Naive thymus-derived CD4-positive, alpha-beta T cell (primary cell): ENCODE measurements at places on chromosomes 7 and 10.

GRCh38 chr10:118692872-118693271 lies 61.9 kb downstream of the CACUL1 start:
- no peak for DNase-seq

DNA sequence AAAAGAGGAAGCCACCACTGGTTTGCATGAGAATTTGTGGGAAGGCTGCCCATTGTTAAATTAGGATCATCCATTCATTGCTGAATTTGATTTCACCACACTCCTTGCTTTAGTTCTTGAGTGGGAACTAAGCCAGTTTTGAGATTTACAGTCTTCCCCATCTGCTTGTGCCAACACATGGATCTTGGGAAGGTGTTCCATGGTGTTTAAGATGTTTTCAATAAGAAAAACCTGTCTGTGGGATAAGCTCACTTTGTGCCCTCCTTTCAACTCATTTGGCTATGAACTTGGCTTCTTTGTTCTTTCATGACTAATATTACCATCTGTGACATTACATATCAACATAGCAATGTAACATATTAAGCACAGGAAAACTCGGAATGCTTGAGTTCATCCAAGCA lies 73.2 kb downstream of the INHBA start:
- DNase-seq = no peak

DNA sequence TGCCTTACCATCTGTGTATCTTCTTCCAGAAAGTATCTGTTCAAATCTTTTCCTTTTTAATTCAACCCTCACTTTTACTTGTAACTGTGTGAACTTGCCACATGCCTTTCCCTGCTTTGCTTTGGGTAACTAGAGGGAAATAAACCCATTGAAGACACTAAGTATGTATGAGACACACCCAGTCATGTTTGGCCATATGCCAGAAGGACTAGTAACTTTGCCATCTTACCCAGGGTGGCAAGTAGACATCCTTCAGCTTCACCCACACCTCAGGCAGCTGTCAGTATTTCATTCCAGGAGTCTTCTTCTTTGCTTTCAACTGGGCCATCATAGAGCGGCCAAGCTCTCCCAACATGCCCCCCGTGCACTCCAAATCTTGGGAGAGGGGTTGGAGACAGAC lies 323.1 kb downstream of the TNS3 start:
- DNase-seq = no peak

- DNase-seq = no peak
Observed at GRCh38 chr7:36617408-36617807, 106.9 kb downstream of the AOAH start.

DNA sequence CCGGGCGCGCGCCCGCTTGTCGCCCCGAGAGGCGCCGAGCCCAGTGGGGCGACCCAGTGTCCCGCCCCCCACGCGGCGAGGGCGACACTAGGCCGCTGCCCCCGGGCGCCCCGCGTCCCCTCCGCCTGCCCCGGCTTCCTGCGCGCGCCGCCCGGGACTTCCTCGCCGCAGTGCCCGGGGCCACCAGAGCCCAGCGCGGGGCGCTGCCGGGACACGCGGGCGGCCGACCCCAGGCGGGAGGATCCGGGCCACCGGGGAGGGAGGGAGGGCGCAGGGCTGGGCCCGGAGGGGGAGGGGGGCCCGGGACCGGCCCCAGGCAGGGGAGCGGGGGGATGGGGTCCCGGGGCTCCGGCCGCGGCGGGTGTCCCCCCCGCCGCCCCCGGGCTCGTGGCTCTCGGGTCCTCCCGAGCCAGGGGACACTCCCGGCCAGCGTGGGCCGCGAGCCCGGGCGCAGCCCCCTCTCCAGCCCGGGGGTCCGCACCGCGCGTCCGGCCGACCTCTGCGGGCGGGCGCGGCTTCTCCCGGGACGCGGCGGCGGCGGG lies 435 bp upstream of the PWWP2B start:
- peak; percentile 70 for DNase-seq

GRCh38 chr7:138854115-138854645 lies 56.2 kb upstream of the ATP6V0A4 start:
- DNase-seq = no peak

- no peak for DNase-seq
Observed at GRCh38 chr10:6215241-6215640, 12.5 kb downstream of the PFKFB3 start.

DNA sequence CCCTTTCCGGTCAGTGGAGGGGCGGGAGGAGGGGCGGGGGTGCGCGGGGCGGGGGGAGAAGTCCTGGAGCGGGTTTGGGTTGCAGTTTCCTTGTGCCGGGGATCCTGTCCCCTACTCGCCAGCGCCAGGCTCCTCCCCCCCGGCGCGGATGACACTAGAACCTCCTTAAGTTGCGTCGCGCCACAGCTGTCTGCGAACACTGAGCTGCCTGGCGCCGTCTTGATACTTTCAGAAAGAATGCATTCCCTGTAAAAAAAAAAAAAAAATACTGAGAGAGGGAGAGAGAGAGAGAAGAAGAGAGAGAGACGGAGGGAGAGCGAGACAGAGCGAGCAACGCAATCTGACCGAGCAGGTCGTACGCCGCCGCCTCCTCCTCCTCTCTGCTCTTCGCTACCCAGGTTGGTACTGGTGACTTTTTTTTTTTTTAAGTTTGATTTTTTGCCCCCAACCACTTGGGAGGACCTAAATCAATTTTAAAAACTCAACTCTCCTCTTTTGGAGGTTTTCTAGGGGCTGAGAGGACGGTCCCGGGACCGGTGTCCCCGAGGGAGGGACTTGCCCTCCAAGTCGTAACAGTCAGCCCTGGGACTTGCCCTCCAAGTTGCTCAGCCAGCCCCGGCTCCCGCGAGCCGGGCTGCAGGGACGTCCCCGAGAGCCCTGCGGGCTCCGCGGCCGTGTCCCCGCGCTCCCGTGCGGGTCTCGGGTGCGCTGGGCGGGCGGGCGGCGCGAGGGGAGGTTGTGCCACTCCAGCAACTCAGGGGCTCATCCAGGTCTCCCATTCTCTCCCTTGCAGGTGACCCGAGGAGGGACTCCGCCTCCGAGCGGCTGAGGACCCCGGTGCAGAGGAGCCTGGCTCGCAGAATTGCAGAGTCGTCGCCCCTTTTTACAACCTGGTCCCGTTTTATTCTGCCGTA lies at the start of gene GATA3:
GATA3 (plus strand) TSS at position 195 of the 914 bp plus-strand sequence. CDS start 968 bp downstream, outside the sequence.
- DNase-seq = peak; percentile 74

DNA sequence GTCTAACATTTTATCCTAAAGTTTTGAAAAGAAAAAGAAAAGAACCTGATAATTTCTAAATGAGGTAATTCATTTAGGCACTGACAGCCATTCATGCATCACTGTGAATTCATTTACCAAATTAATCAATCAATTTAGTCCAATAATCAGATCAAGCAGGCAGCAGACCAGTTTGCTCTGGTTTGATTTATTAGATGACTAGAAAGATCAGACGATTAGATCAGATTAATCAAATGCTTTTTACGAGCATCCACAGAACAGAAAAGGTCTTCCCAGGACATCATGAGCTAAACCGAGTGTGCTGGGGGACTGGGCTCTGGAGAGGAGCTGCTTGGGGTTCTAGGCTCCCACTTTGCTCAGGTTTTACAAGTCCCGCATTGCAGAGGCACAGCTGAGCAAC lies 226.5 kb upstream of the MYO3A start:
- DNase-seq = no peak

DNA sequence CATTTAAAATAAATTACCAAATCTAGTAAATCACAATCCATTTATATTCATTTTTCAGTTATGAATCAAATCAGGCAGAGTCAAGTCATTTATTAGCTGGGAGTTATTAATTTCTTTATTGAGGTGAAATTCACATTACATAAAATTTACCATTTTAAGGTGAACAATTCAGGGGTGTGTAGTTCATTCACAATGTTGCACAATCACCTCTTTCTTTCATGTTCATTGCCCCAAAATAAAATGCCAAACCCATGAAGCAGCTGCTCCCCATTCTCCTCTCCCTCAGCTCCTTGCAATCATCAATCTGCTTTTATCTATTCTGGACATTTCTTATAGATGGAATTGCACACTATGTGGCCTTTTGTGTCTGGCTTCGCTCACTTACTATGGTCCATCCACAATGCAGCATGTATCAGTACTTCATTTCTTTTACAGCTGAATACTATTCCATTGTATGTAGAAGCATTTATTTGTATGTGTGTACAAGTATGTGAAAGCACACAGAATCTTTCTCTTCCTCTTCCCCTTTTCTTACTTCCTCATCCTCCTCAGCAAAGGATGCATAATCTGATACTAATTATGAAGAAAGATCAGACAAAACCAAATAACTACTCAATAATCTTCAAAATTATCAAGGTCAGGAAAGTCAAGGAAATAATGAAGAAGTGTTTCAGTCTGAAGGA lies 60.6 kb downstream of the LMBR1 start:
- no peak for DNase-seq

DNA sequence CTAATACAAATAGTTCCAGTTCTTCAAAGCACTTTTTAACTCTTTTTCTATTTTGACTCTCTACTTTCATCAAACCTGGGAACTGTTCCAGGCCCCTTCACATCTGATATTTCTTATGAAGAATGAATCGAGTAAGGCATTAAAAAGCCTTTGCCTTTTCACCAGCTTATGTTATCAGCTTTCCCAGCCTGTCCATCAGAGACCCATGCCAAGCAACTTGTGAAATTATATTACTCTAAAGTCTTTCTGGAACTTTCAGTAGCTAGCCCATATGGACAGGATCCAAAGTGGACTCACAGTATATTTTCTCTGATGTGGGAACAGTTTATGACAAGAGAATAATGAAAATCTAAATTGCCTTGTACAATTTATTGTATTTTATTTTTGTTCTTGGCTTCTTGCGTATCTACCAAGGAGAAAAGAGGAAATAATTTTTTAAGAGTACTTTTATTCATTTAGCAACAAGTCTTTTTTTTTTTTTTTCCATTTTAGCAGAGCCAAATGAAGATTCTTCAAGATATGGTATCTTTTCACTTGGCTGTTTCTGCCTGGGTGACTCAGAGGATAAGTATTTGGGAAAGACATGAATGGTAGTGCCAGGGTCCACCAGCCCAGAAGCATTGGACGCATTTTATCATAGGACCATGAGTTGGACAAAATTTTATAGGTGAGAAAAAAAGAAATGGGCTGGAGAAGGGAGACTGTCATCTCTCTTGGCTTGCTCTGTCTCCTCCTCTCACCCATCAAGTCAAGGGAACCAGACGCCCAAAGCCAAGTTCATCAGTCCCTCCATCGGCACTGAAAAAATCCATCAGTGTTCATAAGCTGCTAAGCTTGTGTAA lies 195.8 kb upstream of the NEBL start:
- DNase-seq = no peak

DNA sequence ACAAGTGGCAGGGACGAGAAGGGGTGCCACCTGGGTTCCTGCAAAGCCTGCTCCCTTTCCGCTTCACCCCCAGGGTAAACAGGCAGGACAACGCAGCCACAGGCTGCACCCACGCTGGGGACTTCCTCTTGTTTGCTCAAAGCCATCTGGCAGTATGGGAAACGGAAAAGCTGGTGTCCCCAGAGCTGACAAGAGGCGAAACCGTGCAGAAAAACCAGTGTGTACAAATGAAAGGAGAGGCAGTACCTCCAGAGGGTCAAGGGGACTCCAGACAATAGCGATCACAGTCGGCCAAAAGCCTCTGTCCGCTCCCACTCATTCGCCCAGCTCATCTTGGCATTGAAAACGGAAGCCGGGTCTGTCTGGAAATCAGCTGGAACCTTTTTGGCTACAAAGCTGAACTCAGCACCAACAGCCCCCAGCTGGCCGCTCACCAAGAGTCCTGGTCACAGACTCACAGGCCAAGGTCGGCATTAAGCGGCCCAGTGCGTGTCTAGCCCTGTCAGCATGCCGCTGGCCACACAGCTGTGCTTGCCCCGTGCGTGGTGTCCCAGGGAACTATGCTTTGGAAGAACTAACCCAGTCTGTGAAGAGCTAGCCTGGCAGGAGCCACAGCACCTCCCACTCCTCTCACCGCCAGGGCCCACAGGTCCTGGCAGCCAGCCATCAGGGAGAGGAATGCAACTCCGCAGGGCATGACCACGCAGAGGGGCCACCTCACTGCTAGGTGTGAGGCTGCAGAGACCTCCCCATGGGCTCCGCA lies 10.4 kb downstream of the TNS3 start:
- DNase-seq = no peak

DNA sequence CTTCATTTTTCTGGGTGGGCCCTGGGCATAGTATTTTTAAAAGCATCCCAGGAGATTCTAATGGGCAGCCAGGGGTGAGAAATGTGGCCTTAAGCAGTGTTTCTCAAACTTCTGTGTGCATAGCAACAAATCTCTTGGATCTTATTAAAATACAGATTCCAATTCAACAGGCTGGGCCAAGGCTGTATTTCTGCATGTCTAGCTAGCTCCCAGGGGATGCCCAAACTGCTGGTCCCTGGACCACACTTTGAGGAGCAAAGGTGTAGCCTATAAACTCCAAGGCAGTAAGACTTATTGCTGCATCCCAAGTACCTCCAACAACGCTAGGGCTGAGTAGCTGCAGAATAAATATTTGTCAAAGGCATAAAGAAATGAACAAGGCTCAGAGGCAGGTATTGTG lies 292.9 kb upstream of the ZMIZ1 start:
- no peak for DNase-seq

- DNase-seq = no peak
Observed at GRCh38 chr7:122688400-122688998, 10.4 kb downstream of the RNF133 start.

- no peak for DNase-seq
Observed at GRCh38 chr7:155342313-155342712, 44.6 kb downstream of the INSIG1 start.

DNA sequence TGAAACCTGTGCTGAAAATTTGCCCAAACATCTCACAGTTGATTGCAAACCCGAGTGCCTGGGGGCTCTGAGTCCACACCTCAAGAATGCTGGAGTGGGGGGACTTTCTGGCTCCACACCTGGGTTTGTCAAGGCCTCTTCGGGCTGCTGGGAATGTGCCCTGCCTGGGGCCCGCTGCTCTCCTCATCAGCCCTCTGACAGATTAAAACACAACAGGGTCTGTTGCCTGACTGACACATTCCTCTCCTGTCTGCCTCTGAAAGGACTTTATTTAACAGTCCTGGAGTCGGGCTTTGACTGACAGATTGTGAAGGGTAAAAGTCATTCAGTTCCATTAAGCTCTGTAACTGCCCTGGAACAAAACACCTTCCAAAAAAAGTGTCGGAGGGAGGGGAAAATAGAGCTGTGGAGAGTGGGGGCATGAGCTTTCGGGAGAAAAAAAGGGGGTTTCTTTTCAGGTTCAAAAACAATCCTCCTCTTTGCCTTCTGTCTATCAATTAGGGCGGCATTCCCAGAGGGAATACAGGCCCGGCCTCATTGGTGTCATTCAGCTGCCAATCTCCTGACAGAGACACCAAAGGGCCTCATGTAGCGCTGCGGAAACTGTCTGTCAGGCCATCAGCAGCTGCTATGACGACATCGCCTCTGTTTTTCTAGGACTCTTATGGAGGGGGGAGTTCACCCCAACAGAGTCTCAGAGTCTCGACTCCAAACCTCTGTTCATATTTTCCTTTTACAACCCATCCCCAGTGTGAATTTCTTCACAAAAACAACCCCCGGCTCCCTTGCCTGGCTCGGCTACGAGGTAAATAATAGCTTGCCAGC lies 398.8 kb upstream of the NFE2L3 start:
- DNase-seq = no peak

GRCh38 chr7:93150200-93150835 lies 2.1 kb upstream of the SAMD9L start:
- no peak for DNase-seq
